NCI-H748 treated with DMSO at 0.1 percent for 48 hours (cell line): ENCODE measurements at places on chromosomes 3 and 15.

DNA sequence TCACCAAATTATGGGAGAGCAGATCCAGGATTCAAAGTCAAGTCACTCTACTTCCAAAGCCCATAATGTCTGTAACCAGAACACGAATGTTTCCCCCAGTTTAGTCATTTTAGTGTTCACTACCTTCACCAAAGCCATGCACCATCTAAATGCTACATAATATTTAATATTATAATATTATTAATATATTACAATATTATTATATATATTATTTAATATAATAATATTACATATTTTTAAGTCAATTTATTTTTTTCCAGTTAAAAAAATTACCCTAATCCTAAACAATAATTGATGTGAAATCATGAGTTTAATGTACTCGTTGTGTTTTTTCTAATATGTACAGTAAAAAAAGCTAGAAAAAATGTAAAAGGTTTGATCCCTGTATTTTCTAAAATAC lies 276.6 kb upstream of the TBL1XR1 start:
- DNase-seq, result no peak

DNA sequence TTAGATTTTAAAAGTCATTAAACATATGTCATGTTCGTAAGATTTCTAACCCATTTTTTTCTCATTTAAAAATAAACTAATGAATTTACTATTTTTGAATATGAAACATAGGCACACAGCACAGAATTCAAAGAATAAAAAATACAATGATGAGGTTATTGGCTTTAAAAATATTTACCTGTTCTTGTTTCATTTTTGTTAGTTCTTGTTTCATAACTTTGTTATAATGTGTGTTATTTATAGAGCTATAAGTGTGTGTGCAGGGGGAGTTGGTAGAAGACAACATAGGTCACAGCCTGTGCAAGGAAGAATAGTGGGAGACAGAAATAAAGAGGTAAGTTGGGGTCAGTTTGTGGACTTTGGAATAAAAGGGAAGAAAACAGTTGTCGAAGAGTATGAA lies 30.8 kb upstream of the NRROS start:
- DNase-seq, result no peak

GRCh38 chr15:93286446-93286845 lies 197.4 kb upstream of the RGMA start:
- DNase-seq, result no peak

DNA sequence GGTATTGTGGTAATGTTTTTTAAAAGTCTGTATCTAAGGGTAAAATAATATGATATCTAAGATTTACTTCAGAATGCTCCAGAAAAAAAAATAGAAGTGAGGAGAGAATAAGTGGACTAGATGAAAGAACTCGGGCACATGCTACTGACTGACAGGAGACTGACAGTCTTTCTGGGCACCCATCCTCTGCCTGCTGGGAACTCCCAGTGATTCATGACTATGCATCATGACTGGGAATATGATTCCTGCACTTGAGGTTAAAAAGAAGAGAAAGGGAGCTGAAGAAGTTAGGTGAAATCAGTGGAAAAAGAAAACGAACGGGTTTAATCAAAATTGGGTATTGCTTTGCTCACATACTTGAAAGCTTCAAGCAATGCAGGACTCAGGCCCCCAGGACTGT lies 35.7 kb upstream of the SPSB4 start:
- no peak for DNase-seq

GRCh38 chr15:75151214-75152128 lies 50.2 kb upstream of the C15orf39 start:
- DNase-seq, result no peak

DNA sequence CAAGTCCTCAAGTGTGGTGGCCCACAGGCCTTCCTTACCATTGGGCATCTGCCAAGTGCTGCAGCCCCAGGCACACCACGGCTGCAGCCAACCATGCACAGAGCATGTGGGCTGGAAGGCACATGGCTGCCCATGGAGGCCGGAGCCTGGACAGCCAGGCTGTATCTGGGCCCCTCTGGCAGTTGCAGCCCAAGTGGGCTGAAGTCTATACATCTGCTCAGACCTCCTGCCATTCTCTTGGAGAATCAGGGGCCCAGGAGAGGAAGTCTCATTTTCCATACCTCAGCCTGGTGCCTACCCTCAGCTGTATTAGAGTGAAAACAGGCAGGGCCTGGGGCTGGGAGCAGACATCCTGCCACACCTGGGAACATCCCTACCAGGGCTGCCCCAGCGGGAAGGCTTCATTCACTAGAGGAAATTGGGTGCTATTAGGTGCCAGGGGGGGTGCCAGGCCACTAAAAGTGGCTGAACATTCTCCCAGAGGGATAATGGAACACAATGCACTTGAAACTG lies 48.0 kb upstream of the SLCO2A1 start:
- no peak for DNase-seq

- no peak for DNase-seq
Observed at GRCh38 chr15:58583171-58583908, 151.5 kb downstream of the LIPC start.

GRCh38 chr3:98556164-98557130 lies 24.7 kb downstream of the GPR15 start:
- no peak for DNase-seq

- DNase-seq, result no peak
Observed at GRCh38 chr3:160691151-160691550, 14.2 kb downstream of the ARL14 start.

GRCh38 chr15:31483986-31484951 lies 157.6 kb downstream of the KLF13 start:
- DNase-seq, result no peak

GRCh38 chr3:184299488-184300377 lies 692 bp downstream of the PSMD2 start:
- DNase-seq, result peak; percentile 13

DNA sequence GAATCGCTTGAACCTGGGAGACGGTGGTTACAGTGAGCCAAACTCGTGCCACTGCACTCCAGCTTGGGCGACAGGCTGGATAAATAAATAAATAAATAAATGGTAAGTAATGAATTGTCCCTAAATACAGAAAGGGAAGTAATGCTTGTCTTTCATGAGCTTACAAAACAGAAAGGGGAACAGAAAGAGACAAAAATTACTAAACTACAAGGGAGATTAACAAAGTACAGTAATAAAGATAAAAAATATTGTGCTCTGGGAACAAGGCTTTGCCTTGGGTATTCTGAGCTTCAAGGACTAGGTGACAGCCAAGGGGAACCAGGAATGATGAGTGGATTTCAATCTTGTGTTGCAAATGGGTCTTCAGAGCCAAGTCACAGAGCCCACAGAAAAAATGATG lies 9.2 kb upstream of the HLTF start:
- DNase-seq, result no peak

DNA sequence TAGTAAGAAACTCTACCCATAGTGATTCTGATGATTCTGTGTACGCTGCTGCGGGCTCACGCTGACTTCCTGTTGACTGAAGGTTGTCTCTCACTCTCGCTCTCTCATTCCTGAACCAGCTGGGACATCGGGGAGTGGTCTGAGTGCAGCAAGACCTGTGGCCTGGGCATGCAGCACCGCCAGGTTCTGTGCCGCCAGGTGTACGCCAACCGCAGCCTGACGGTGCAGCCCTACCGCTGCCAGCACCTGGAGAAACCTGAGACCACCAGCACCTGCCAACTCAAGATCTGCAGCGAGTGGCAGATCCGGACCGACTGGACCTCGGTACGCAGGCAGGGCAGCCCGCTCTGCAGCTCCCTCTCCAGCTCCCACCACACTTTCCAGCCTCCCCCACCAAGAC lies 63.6 kb upstream of the NR2E3 start:
- DNase-seq, result no peak
